ENCODE measurements at places on chromosomes 1 and 21.

- peak; percentile 39 for DNase-seq
Measured at GRCh38 chr1:11568687-11569086, 85.5 kb downstream of the FBXO2 start.

- DNase-seq, result no peak
Measured at GRCh38 chr1:38803647-38804046, 55.9 kb downstream of the RRAGC start.

GRCh38 chr21:38126666-38127303, 130.0 kb upstream of the KCNJ15 start:
- peak; percentile 64 for DNase-seq

- DNase-seq, result no peak
Measured at GRCh38 chr1:203049576-203050180, 23.4 kb downstream of the PPFIA4 start.

GRCh38 chr1:94038511-94038910, 82.4 kb downstream of the ABCA4 start:
- no peak for DNase-seq

DNA sequence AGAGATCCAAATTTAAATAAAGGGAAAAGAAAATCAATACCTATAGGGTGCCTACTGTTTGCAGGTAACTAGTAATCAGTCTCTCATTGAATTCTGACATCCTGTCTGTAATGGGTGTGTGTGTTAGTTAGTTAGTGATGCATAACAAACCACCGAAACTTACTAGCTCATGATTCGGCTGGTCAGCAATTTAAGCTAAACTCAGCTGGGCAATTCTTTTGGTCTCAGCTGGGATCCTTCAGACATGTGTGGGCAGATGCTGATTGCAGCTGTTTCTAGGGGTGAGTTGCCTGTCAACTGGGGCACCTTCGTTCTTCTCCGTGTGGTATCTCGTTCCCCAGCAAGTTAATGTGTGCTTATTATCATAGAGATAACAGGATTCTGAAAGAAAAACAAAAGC, 40.2 kb upstream of the ZNF124 start:
- DNase-seq, result no peak

- no peak for DNase-seq
Measured at GRCh38 chr1:212021563-212021962, 13.8 kb downstream of the INTS7 start.

- peak; percentile 36 for DNase-seq
Measured at GRCh38 chr1:199157494-199157893, 518.7 kb downstream of the PTPRC start.

GRCh38 chr1:209743145-209743482, 12.7 kb upstream of the TRAF3IP3 start:
- DNase-seq, result no peak

DNA sequence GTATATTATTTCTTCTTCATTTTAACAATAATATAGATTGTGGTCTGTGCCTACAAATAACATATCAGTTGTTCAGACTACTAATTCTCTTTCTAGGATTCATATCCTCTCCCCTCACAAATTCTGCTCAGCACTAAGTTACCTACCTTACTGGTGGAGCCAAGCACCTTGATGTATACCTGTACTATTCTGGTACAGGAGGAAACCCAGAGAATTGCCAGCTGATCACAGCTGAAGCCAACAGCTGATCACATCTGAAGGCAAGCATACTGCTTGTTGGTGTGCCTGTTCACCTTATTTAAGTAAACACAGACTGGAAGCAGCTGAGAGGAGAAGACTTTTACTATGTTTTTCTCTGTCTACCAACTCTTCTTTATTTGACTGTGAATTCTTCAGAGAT, 101.8 kb downstream of the PBX1 start:
- no peak for DNase-seq

DNA sequence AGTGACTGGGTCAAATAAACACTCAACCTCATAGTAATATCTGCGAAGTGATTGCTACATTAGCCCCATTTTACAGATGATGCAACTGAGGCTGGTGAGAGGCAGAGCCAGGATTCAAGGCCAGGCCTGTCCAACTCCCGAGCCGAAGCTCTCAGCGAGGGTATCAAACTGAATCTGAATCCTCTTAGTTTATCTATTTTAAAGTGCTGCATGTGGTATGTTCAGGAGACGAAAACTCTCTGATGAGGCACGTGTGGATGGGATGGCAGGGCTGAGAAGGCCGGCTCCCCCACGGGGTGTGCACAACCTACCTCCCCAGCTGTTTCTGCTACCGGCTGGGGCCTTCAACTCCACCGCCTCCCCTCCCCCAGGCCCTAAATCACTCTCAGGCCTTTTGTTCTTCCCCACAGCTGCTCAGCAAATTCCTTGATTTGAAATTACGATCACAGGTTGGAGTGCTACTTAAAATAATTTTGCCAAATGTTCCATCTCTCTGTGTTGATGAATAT, 171.8 kb downstream of the TOMM20 start:
- no peak for DNase-seq

- DNase-seq, result no peak
Measured at GRCh38 chr1:54701066-54701465, 14.6 kb upstream of the TTC4 start.

GRCh38 chr1:92764116-92764515, 20.8 kb downstream of the EVI5 start:
- no peak for DNase-seq

DNA sequence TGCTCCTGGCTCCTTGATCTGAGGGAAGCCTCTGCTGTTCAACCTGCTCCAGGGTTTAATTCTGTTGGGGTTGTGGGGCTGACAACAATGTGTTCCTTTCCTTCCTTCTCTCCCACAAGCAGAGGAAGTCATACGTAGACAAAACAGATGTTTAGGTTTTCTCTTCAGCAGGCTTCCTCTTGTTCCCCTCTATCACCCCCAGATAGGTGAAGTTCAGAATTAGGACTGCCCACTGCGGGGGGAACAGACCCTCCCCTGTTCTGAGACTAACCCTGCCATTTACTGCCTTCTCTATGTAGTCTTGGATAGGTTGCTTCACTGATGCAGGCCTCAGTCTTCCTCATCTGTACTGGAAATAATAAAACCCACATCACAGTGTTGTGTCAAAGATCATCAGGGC, 30.0 kb upstream of the NRDC start:
- DNase-seq, result no peak

DNA sequence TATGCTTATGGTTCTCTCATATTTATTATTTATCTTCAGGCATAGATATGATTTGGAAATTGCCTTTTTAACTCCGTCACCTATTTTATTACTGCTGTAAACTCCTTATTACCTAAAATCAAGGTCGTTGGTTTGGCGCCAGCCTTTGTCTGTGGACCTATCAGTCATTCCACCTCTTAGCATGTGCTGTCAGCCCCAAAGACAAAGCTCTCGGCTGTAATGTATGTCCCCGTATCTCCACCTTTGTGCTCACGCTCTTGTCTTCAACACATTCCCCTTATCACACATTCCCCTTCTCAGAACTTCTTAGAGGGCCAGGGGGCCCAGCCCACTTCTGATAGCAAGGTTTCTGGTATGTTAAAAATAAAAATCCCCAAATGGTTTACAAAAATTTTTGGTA, 342.2 kb downstream of the RYR2 start:
- DNase-seq, result no peak

DNA sequence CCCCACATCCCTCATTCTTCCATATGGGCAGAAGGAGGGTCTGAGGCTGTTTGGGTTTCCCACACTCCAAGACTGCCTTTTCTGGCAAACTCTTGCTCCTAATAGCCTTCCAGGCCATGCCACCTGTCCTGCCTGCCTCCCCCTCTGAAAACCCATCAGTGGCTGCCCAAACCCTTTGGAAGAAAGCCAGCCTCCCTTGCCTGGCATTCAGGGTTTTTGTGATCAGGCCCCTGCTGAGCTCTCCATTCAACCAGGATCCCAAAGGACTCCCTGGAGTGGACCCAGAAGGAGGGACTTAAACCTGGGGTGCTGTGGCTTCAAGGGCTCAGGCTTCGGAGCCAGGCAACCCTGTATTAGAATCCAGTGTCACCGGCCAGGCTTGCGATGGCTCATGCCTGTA, 4.2 kb upstream of the GUCA2A start:
- DNase-seq, result no peak

DNA sequence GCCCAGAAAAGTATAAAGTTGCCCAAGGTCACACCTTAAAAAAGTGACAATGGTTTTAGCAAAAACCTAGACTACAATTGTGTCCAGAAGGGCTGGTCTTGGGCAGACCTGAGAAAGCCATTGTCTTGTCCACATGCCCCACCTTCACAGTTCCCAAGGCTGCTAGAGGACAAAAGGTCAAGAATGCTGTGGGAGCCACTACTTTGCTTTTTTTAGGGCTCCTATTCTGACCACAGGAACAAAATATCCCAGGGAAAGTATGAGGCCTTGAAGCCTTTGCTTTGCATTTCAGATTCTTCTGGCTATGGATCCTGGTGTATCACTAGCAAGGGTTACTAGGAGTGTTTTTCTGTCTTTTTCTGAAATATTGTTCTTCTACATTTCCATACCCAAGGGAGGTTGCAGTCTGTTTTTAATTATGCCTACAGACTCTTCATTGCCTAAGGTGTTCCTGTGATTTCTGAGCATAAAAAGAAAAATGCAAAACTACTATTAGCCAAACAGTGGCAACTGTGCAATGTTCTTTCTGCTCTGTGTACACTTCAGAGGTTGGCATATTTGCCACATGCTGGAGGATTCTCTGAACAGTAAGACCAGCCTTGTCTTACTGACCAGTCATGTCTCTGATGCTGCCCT, 10.7 kb downstream of the C1orf162 start:
- no peak for DNase-seq

DNA sequence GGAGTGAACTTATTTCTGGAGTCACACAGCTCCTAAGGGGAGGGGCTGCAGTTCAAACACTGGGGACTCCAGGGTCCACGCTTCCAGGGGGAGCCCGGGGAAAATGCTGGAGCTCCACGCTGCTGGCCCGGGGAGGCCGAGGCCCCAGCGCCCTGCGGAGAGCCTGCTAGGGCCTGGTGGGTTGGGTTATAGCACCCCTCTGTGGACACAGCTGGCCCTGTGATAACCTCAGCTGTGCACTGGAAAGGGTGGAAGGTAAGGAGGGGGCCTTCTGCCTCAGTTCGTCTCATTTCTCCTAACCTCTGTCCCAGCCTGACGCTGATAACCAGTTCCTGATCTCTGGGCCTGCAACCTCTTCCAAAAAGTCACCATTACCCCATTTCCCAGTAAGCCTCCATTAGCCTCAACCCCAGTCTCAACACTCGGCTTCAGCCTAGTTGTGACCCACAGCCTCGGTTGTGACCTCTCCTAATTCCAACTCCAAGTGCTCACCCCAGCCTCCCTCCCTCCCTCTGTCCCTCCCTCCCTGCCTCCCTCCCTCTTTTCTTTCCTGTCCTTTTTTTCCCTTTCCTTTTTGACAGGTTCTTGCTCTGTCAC, 7.1 kb downstream of the NBL1 start:
- no peak for DNase-seq

- DNase-seq, result no peak
Measured at GRCh38 chr1:89356658-89357400, 7.0 kb upstream of the GBP6 start.

GRCh38 chr1:243837907-243838535, 12.0 kb downstream of the AKT3 start:
- DNase-seq, result no peak

DNA sequence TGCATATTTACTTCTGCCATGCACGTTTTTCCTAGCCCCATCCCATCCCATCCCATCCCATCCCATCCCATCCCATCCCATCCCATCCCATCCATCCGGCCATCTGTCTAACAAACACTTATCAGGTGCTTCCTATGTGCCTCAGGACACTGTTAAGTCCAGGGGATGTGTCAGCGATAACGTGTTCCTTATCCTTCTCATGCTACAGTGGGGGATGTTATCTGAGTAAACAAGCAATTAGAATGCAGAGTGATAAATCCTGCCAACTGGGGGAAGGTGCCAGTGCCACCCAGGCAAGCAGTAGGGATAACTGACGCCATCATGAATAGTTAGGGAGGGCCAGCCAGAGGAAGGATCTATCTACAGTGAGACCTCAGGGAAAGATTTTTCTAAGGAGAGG, 304.2 kb downstream of the CAMTA1 start:
- no peak for DNase-seq

DNA sequence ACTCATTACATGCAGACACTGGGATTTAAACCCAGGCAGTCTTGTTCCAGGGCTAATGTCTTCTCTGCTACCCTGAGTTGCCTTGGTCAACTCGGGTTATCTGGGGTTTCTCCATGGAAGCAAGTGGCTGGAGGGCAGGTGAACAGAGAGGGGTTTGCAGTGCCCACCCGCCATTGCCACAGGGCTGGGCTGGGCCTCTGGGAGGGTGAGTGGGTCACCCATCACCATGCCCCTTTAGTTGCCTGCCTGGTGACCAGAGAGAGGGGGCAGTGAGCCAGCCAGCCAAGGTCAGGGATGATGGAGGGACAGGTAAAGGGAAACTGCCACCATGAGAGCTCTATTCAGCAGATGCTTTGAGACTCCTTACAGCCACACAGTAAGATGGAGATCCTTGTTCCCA, 53.2 kb downstream of the GRIK3 start:
- no peak for DNase-seq

DNA sequence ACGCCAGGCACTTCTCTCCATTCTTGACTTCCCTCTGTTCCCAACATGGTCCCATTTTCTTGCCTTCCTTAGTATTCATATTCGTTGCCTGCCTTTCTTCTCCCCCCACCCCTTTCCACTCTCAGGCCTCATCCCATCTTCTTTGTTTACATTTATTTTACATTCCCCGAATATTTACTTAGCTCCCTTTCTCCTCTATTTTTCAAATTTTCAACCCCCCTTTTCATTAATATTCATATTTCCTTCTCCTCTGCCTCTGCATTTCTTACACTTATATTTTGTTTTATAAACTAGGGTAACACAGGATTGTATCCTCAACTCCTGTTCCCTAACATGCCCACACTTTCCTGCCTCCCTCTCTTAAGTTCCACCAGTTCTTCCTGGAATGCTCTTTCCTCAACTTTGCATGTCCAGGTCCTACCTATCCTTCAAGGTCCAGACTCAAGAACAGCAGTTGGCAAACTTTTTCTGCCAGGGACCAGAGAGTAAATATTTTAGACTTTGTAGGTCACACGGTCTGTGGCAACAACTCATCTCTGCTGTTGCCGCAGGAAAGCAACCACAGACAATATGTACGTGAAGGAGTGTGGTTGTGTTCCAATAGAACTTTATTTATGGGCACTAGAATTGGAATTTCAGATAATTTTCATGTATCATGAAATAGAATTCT, 29.8 kb upstream of the A3GALT2 start:
- no peak for DNase-seq

DNA sequence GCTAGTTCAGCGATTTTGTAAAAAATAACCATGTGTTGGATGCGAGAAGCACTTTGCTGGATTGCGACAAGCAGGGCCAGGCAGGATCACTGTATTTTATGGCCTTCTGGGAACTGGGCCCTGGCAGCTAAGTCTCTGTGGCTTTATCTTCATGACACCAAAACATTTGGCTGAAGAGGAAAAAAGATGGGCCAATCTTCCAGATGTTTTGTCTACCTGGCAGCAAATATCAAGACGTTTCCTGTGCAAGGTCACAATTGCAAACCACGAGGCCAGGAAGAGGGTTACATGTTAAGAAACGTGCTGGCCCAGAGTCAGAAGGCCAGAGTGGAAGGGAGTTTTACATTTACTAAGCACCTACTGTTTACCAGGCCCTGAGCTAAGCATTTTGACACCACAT, 22.1 kb downstream of the GRIK3 start:
- DNase-seq, result no peak
